Activated CD8-positive, alpha-beta memory T cell treated with anti-CD3 and anti-CD28 coated beads, Interleukin-2, amount 50 U/mL, for 48 hours (primary cell): ENCODE measurements at places on chromosomes 3 and 15.

DNA sequence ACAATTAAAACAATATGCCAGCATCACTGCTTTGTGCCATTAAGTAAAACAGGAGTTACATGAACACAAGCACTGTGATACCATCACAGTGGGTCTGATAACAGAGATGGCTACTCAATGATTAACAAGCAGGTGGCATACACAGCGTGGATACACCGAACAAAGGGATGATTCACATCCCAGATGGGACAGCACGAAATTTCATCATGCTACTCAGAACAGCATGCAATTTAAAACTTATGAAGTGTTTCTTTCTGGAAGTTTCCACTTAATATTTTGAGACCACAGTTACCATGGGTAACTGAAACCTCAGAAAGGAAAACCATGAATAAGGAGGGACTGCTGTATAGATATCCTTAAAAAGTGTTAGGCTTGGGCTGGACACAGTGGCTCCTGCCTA lies 44.5 kb downstream of the SLC24A1 start:
- DNase-seq = no peak

DNA sequence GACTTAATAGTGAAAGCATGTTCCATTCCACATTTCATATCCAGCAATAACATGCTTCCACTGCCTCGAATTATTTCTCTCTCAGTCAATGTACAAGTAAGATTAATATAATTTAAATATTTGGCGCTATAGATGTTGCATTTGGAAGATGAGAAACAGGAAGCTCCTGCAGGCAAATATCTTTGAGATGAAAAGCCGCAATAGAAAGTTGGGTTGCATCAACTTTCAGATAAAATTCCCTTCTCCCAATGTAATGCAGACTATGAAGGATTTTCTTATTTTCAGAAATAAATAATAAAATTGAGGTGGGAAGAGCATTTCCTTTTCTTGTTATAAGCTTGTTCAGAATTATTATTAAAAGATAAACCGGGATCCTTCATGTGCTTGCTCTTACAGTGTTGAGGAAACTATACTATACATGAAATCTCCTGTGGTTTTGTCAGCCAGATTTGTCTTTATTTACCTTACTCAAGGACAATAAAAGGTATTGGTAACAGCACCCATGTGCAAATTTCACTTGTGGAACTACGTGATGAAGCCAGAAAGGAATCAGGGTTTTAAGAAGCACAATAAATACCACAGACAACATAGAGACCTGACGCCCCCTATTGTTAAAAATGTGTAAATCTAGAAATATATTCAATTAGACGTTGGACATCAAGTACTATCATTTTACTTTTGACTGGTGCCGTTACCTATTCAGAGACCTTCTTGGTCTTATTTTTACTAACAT lies 307.0 kb downstream of the ARPP21 start:
- no peak for DNase-seq

- no peak for DNase-seq
Observed at GRCh38 chr3:53799338-53799865, 46.8 kb downstream of the CHDH start.

DNA sequence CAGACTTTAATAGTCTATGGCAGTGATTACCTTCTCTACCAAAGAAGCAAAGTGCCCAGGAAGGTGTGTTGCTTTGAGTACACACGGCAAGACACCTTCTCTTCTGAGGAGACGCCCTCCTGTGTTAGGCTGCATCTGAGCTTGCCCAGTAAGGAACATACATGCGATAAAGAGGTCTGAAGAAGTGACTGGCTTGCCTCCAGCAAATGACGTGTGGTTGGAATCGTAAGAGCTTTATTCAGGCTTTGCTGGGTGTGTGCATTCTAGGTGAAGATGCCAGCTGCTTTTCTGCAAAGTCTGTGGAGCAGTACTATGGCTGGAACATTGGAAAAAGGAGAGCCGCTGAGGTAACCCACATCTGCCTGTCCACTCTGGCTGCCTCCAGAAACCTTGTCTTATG lies 22.4 kb downstream of the MAP6D1 start:
- no peak for DNase-seq

DNA sequence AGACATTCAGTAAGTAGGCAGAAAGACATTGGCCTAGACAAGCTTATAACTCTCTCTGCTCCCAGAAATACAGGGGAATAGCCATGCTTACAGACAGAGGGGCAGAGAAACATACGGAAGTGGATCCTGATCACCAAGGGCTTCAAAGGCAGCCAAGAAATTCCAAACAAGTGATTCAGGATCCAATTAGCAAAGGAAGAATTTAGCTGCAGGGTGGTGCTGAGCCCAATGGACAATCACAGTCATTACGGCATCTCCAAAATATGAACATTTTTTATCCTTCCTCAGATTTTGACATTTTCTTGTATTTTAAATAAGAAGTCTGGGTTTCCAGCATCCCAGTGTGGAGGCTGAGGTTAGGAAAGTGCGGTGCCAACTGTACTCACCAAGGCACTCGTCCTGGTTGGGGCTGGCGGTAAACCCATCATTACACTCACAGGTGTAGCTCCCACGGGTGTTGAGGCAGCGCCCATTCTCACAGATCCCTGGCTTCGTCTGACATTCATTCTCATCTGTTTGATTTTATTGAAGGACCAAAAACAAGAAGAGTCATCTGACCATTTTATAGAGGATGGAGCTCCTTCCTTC lies 96.8 kb downstream of the DUT start:
- no peak for DNase-seq

DNA sequence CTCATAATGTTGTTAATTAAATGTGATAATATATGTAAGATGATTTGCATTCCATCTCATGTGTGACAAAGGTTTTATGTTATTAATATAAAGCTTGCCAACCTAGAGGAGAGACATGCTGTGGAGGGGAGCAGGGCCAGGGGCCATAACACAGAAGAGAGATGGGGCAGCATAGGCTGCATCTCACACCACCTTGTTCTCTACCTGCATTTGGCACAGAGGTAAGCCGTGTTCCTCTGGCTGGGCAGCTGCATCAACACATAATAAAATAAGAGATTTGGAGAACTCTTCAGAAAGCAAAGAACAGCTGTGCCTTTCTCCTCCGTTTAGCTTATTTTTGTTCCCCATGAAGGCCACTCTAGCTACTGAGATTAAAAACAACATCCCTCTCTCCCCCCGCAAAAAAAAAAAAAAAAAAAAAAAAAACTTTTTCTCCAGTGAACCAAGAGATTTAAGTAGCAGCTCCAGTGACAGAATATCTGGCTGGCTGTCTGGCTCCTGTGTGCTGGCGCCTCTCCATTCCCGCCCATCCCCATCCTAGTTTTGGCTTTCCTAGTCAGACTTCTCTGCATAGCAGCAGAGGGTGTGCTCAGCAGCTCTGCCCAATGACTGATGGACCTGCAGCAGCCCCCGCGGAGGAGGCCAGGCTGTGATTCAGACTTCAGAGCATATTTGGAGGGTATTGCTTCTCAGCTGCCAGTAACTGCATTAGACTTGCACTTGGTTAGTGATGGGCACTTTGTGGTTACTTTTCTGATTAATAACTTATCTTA lies 52.2 kb upstream of the STXBP5L start:
- DNase-seq = no peak

DNA sequence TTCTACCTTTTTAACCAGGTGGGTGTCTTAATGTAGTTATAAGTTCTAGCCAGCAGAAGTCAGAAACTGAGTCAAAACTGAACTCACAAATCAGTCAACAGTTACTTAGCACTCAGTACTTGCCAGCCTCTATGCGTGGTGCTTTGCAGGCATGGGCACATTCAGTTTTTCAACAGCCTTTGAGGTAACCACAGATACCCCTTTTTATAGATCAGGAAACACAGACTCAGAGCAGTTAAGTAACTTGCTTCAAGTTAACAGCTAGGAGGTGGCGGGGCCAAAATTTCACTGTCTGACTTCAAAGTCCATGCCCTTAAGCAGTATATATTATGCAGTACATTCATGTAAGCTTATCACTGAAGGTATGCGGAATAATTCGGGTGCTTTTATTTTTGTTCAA lies 139.4 kb downstream of the FHIT start:
- DNase-seq = no peak

GRCh38 chr3:121998611-121999473 lies 23.2 kb downstream of the ILDR1 start:
- no peak for DNase-seq

DNA sequence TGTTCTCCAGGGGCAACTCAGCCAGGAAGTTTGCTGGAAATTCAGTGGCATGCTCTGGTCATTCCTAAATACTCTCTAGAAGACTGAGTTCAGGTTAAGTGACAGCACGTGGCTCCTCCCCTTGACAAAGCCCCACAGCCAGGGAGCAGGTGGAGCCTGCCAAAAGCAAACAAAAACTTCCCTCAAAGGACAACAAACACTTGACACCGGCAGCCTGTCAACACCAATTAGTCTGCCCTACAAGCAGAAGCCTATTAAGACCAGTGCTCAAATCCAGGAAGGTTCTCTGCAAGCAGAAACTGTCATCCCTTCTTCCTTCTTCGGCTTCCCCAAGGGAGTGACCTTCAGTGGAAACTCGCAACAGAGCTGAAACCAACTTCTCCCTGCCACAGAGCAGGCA lies 5.0 kb downstream of the MEX3B start:
- no peak for DNase-seq

GRCh38 chr15:59444980-59445545 lies 7.1 kb downstream of the FAM81A start:
- no peak for DNase-seq

DNA sequence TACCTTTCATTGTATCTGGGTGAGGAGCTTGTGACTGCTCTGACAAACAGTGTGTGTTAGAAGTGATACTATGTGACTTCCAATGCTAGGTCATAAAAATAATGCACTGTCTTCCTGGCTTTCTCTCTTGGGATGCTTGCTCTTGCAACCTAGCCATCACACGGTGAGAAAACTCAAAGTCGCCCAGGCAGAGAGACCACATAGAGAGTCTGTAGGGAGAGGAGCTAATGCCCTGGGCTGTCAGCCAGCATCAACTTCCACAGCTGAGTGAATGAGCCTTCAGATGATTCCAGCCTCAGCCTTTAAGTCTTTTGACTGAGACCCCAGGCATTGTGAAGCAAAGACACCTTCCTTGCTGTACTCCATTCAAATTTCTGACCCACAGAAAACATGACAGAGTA lies 220.6 kb upstream of the SGO1 start:
- DNase-seq = no peak

GRCh38 chr15:37764733-37765191 lies 169.7 kb upstream of the TMCO5A start:
- no peak for DNase-seq

DNA sequence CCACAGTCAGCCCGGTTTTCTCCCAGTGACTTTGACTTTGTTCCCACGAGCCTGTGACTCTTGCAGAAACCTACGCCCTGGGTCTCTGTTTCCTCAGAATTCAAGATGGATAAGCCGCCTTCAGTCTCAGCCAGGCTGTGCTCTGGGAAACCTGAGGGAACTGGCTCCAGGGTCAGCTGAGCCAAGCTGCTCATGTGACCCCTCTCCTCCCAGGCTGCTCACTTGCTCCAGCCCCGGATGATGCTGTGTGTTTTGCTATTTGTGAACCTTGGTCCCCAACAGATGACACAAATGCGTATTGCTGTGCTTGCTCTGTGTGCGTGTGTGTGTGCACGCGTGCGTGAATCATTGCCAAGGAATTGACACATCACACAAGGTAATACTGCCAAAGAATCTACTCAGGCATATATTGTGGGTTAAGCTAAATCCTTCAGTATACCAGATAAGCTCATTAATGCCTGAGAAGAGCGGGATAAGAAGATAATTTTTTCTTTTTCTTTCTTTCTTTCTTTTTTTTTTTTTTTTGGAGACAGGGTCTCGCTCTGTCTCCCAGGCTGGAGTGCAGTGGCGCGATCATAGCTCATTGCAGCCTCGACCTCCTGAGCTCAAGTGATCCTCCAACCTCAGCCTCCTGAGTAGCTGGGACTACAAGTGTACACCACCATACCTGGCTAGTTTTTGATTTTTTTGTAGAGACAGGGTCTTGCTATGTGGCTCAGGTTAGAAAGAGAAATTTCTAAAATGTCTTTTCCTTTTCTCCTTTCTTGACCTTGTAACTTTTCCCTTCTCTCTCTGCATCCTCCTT lies 29.2 kb upstream of the UMPS start:
- no peak for DNase-seq

GRCh38 chr3:176428552-176428951 lies 768.7 kb downstream of the TBL1XR1 start:
- DNase-seq = no peak

- no peak for DNase-seq
Observed at GRCh38 chr3:53730576-53730975, 115.6 kb downstream of the CHDH start.

DNA sequence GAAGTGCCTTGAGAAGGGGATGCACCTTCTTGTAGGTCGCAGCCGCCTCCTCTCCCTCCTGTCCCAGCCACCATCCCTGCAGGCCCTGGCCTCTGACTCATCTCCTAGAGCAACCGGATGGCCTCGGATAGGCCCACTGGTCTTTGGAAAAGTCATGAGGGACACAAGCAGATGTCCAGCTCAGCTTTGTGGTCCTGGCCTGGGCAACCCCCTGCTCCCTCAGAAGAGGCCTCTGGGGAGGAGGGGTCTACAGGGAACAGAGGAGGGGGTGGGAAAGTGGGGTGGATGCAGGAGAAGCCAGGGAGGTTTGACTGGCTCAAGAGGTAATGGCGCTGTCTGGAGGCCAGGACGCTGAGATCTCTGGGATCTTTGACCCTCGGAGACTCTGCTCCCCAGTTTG lies 259.2 kb upstream of the TLE3 start:
- DNase-seq = peak; percentile 41

DNA sequence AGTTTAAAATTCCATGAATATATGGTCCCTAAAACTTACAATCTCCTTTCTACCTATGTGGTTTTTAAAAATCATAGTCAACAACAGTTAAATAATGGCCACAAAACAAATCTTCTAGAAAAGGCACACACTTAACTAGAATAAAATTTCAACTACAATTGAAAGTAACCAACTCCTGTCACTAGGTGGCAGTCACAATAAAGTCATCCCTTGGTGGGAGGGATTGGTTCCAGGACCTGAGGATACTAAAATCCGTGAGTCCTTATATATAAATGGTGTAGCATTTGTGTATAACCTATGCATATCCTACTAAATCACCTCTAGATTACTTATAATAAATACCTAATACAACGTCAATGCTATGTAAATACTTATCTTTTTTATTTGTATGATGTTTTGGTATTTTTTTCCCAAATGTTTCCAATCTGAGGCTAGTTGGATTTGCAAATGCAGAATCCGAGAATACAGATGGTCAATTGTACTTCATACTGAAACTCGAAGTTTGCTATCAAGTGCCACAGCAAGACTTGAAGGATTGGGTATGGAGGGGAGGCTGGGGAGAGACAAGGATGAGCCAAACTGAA lies 172.6 kb downstream of the FMN1 start:
- no peak for DNase-seq

DNA sequence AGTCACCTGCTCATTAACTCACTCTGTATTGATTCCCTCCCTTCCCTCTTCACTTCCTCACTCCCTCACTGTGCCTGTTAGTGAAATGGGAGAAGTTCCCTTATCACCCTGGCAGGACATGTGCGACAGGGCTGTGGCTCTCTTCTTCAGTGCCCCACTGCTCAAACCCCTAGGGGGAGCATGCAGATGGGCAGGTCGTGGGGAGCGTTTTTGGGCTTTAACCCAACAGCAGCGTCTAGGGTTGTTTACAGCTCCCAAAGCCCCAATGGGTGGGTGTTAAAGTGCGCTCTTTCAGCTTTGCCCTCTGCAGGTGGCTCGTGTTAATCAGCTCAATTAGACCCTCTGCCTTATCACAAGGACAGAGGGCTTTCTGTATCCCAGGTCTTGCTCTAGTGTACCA lies 447.8 kb upstream of the PROK2 start:
- no peak for DNase-seq
